ENCODE measurements at places on chromosomes 5 and 9.
A peak's percentile ranks its signal among the peaks of the same experiment; 100 is the strongest.

DNA sequence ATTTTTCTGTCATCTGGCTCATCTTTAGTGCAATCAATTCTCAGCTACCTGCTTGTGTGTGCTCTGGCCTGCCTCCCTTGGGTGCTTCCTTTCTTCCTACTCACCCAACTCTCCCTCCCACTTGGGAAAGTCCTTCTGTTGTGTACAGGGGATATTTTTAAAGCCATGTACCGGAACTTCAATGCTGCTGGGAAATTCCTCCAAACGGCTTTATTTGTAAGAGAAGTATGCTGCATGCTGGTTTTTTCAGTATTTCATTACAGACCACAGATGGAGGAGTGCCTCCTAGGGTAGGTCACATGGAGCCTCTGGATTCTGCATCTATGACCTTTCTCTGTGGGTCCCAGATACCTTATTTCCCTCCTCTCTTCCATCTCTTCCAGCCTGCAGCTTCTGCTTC lies 5.4 kb upstream of the HMHB1 start:
- no peak for DNase-seq

GRCh38 chr9:6782981-6783380 lies 25.2 kb downstream of the KDM4C start:
- no peak for DNase-seq

DNA sequence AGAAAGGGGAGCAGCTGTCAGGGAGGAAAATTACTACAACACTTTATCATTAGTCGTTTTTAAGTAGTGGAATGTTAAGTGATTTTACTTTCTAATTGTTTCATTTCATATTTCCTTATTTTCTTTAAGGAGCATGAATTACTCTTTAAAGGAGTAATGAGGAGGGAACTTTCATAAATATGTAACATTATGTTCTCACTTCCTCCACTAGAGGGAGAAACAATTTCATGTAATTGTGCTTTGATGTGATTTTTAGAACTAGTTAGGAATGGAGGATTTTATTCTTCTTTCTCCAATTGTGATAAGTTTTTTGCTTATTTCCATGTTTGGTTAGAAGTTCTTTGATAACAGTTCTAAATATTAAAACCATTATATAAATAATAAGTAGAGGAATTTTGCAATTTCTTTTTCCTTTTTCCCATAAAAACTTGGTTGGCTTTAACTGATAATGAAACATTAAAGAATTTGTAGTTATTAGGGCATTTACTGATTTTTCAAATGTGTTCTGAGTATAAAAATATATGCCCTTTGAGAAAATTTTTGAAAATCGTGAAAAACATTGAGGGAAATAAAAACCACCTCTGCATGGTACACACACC lies 25.6 kb downstream of the CEP78 start:
- DNase-seq: peak; percentile 46

- DNase-seq: no peak
These were observed 16.9 kb downstream of the STK10 start for GRCh38 chr5:172171118-172171517.

GRCh38 chr5:116068028-116068632 lies 16.7 kb upstream of the COMMD10 start:
- peak; percentile 54 for DNase-seq

DNA sequence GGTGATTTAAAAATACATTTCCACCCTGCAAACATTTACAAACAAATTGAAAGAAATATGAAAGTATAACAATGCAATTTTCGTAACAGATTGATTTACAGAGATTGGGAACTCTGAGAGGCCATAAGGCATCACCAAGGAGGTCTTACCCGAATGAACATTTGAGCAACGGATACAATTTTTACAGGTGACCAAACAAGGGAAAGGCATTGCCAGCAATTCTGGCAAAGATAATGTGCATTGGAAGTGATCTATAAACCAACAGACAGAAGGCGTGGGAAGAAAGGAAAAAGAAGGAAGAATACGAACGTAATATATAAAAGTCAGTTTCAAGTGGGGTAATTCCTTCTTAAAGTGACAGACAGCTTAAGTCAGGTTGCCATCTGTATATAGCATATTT lies 295.9 kb downstream of the CDH12 start:
- DNase-seq: no peak

DNA sequence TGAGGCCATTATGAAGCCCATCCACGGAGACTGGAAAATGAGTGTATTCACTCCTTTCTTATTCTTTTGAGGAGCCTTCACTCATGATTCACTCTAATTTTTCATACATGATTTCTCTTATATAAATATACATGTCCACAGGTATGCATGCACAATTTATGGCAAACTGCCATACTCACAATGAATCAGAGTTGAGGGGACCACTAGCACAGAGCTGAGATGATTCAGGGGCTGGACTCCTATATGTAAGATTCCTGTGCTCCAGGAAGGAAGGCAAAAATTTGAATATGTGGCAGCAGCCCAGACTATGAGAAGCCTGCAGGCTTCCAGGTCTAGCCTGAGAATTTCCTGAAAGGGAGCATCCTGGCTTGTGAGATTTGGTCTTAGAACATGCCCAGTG lies 484.6 kb downstream of the PRELID2 start:
- no peak for DNase-seq

GRCh38 chr9:120878188-120879130 lies 1.5 kb upstream of the PHF19 start:
- DNase-seq: no peak

- DNase-seq: no peak
These were observed 1.6 kb upstream of the ARHGEF39 start for GRCh38 chr9:35666549-35666948.

GRCh38 chr9:95870352-95870751 lies 5.1 kb upstream of the ERCC6L2 start:
- DNase-seq: no peak

- DNase-seq: no peak
These were observed 76.6 kb upstream of the TBCA start for GRCh38 chr5:77852514-77853352.

DNA sequence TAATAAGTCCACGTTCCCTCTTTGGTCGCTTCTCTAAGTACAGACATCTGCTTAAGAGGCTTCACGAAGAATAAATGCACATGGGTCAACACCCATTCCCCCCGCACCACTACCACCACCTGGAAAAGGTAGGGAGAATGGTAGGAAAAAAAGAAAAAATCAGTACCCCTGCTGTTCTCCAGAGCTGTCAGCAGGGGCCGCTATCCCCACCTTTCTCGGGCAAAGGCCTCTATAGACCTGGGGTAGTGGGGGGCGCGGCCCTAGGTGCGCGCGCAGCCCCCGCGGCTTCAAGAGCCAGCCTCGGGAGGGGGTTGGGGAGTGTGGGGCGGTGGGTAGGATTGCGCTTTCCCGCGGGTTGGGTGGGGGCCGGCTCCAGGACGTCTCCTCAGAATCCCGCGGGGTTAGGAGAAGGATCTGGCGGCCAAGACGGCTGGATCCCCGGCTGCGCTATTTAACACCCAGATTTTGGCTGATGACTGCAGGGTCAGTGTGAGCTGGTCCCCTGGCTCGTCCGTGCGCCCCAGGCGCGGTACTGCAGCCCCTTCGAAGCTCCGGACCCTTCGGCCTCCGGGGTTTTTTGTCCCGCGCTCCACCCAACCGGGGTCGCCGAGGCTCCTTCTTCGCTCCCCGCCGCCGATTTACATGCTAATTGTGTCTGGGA lies 1.6 kb upstream of the SEMA6A start:
- DNase-seq: no peak

- no peak for DNase-seq
These were observed 213.4 kb downstream of the PTTG1 start for GRCh38 chr5:160635046-160635445.

DNA sequence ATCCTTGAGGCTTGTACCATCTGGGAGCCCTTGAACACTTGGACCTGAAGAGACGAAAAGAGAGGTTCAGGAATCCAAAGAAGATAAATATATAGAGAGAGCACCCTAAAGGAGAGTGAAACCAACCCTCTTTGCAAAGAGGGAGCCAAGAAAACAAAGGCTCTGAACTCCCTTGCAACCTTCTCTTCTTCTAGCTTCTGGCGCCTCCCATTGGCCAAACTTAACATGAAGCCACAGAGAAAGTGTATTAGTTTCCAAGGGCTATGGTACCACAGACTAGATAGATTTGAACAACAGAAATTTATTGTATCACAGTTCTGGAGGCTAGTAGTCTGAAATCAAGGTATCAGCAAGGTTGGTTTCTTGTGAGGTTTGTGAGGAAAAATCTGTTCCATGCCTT lies 175.1 kb downstream of the HCN1 start:
- DNase-seq: no peak

GRCh38 chr9:7534211-7534935 lies 265.2 kb downstream of the DMAC1 start:
- DNase-seq: no peak

DNA sequence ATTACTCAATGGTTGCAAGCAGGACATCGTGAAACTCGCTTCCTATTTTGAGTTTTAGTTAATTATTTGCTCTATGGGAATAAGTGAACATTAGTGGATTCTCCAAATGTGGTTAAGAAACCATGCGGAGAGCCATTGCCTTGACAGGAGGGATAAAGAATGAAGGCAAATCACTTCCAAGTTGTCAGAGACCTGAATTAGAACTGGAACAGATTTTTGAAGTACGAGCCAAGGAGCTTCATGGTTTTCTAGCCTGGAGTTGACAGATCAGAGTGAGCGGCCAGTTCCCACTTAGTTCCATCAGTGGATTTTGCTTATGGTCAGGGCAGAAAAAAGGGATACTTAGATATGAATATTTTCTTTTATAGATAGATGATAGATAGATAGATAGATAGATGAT lies 171.4 kb upstream of the CDH10 start:
- no peak for DNase-seq

GRCh38 chr9:134560206-134560605 lies 81.4 kb upstream of the COL5A1 start:
- no peak for DNase-seq

GRCh38 chr5:180874804-180875582 lies 13.9 kb upstream of the ZFP62 start:
- DNase-seq: no peak

- no peak for DNase-seq
These were observed 8.9 kb downstream of the PRRT1B start for GRCh38 chr9:131554087-131554842.
